ENCODE measurements at places on chromosomes 4 and X.

DNA sequence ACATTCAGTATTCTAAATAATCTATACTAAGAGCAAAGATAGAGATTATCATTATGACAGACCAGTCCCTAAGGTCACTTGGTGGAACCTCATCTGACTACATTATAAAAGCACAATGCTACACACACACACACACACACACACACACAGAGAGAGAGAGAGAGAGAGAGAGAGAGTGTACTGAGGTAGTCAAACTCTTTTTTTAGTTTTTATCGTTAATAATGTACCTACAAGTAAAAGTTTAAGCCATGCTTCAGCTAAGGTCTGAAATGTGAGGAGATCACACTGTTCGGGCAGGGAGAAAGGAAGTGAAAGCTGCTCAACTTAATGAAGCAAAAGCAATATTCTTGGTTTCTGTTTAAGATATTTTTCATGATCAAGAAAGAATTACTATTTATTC, 75.8 kb upstream of the CCDC160 start:
- no peak for DNase-seq

DNA sequence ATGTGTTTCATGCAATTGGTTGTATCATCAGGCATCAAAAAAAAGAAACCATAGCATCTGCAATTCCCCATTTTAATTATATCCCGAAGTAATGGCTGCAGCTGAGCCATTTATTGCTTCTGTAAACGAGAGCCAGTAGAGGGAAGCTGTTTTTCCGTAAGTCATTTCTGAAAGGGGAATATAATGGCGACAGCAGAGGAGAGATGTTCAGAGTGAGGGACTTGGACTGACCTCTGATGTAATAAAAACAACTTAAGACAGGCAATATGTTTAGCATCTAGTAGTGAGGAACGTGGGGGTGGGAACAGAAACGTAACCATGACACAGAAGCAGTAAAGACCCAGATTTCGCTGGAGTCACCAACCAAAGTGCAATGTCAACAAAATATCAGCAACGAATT, 31.5 kb upstream of the NAA11 start:
- no peak for DNase-seq

GRCh38 chr4:147050356-147050765, 104.7 kb upstream of the TTC29 start:
- DNase-seq: no peak

DNA sequence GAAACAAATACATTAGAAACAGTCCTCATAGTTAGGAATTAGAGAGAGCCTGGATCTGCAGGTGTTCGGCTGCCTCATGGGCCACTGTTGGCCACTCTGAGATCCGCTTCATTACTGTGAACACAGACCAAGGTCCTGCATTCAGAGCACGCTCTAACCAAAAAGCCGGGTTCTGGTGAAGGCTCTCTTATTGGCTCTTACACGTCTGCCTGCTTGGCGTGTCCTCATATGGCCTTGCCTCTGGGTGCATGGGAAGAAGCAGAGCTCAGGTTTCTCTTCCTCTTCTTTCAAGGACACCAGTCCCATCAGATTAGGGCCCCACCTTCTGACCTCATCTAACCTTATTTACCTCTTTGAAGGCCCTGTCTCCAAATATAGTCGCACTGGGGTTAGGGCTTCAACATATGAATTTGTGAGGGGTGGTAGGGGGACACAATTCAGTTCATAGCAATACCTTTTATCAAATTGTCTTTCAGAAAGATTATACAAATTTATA, 37.1 kb upstream of the ELF2 start:
- DNase-seq: no peak

GRCh38 chr4:103802766-103803165, 83.0 kb upstream of the TACR3 start:
- no peak for DNase-seq

- no peak for DNase-seq
Measured at GRCh38 chr4:54050214-54050904, 14.0 kb downstream of the CHIC2 start.

GRCh38 chr4:12697970-12698369, 786.2 kb downstream of the RAB28 start:
- DNase-seq: no peak

DNA sequence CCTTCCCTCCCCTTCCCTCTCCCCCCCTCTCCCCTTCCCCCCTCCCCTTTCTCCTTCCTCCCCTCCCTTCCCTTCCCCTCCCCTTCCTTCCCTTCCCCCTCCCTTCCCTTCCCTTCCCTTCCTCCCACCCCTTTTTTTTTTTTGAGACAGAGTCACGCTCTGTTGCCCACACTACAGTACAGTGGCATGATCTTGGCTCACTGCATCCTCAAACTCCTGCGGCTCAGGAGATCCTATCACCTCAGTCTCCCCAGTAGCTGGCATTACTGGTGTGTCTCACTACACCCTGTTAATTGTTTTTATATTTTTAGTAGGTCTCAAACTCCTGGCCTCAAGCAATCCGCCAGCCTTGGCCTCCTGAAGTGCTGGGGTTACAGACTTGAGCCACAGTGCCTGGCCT, 66.6 kb downstream of the TBC1D9 start:
- no peak for DNase-seq

DNA sequence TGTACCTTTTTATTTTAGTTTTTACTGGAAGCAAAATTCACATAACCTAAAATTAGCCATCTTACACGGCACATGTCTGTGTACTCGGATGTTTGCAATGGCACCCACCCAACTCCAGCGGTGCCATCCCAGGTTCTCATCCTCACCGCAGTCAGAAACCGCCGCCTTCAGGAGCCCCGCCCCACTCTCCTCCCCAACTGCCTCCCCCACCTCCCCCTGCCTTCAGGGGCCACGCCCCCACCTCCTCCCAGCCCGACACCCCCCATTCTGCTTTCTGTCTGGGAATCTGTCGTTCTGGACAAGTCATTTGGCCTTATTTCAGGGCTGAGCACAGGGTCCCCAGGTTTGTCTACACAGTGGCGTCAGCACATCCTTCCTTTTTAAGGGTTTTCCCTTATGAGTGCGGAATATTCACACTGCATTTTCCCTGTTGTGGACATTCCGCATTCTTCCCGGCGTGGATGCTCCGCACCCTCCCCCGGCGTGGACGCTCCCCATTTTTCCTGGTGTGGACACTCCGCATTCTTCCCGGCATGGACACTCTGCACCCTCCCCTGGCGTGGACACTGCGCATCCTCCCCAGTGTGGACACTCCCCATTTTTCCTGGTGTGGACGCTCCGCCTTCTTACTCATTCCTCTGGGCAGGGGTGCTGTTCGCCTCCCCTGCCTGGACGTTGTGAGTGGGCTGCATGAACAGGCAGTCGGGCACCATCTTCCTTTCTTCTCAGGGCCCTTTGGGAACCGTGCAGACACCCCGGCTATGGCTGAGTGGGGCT, 135.4 kb upstream of the NKX1-1 start:
- no peak for DNase-seq

DNA sequence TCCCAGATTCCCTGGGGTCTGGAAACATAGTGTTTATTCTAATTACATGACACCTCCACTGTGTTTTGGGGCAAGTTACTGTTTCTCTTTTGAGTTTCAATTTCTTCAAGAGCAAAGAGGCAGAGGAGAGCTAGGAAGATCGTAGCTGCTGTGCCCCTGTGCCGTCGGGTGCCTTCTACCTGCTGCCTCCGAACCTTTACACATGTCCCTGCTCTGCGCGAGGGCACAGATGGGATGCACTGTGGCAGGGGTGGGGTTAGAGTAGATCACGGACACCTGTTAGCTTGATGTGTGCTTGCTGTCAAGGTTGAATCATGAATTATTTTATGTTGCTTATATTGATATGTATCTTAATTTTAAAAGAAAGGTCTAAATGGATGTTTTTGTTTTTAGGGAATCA, 71.1 kb upstream of the MSANTD1 start:
- DNase-seq: no peak

DNA sequence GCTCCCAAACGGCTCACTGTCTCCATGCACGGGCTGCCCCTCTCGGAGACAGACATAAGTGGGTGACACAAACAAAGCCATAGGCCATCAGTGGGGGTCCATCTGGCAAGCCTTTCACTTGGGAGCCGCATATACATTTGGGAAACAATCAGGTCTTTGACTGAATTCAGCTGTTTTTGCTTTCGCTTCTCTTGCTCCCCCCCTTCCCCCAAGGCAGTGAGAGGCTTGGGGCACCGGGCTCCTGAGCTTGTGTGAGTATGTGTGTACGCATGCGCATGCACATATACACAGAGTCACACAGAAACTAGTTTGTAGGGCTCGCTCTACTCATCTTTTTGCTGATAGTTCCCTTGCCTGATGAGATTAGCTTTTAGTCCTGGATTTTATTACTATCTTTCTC, 284.4 kb downstream of the AFF2 start:
- no peak for DNase-seq

GRCh38 chr4:38682336-38682735, 18.3 kb downstream of the KLF3 start:
- DNase-seq: no peak

- no peak for DNase-seq
Measured at GRCh38 chrX:118761939-118762707, 34.7 kb downstream of the IL13RA1 start.

DNA sequence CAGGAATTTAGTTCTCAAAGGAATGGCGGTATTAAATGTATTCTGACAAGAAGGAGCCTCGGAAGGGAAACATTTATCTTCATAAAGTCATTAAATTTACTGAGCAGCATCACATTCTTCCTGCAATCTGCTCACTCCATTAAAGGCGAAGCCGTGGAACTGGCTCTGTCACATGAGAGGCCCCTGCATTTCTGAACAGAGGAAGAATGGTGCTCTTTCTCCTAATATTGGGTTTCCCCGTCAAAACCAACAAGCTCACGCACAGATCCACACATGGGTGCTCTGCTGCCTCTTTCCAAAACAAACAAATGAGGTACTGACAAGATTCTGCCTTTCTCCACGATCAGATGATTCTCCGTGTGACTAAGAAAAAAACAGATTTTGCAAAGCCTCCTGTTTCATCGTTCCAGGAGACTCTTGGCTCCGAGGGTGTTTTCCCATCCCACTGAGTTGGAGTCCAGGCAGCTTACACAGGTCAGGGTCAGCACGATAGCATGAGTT, 191.2 kb downstream of the IDS start:
- DNase-seq: peak; percentile 4

DNA sequence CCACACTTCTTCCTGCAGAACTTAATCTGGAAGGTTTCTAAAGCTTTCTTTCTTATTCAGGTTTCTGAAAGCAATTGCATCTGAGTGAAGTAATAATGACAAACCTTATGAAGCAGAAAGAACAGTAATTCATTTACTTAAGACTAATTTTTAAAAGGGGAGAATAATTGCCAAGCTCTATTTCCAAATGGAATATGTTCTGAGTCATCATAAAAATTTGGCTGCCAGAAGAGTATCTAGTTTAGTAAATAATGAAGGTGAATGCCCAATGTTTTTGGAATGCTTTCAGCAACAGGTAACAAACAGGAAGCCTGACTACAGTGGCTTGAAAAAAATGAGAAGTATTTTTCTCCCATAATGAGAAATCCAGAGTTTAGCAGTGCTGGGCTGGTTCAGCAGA, 227.3 kb upstream of the TET2 start:
- no peak for DNase-seq

DNA sequence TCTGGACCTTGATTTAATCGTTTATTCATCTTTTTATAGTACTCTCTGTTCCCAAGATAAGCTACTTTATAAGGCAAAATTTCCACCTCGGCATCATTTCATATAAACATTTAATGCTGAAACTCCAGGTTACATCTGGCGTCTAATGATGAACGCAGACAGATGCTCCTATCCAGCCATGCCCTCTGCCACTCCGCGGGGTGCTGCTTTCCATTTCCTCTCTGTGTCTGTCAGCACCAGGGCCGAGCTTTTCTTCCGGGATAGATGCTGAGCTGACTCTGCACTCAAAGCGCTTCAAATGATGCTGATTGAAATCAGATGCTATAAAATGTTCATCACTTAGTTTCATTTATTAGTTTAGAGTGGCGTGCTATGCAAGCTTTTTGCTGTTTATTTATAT, 80.5 kb upstream of the HELT start:
- DNase-seq: no peak

- no peak for DNase-seq
Measured at GRCh38 chr4:26197018-26197779, 123.6 kb upstream of the RBPJ start.

- DNase-seq: no peak
Measured at GRCh38 chr4:122091397-122091796, 60.7 kb upstream of the BLTP1 start.

DNA sequence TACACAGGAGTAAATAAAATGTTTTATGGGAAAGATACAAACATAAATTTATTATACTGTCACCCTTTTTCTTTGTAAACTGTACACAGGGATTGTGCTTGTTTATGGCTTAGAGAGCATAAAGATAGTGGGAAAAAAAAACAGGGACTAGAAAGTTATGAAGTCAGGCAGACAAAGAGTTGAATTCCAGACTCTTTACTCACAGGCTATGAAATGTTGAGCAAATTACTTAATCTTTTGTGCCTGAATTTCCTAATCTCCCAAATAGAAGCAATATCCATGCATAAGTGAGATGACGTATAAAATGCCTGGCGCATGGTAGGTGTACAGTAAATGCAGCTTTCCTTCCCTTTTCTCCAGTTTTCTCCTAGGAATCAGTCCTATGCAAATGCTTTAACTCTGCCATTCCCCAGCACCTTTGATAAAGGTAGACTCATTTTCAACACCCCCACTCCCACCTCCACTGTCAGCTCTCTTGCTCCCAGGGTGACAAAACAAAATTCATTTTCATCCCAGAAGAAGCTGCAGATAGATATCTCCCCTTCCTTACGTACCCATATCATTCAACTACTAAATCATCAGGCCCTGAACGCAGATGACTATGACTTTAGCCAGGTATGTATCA, 44.5 kb upstream of the BTC start:
- DNase-seq: no peak

DNA sequence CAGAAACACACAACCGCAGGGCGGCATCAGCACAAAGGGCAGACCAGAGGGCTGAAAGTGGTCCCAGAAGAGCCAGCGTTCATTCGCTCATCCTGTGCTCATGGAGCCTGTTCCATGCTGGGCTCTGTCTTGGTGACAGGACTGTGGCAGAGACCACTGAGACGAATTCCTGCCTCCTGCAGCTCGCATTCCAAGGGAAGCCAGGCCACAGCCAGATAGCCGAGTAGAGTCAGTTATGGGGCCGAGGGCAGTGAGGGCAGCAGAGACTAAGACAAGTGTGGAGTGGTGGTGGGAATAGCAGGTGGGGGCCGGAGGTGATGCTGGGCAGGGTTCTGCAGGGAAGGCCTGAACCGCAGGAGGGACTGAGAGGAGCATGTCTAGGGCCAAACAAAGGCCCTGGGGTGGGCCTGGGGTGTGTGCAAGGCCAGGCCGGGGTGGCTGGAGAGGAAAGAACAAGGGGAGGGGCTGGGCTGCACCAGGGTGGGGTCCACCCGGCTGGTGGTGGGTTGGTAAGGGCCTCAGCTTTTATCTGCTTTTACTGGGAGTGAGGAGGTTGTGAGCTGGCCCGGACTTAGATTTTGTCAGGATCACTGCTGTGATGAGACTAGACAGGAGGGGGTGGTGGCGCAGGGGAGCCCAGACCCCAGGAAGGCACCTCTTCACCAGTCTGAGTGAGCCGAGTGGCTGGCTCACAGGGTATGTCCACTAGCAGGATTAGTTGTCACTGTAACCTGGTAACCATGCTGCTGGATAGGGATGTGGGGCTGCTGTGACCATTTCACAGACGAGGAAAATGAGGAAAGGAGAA, 6.3 kb downstream of the PSAPL1 start:
- DNase-seq: no peak
